ENCODE measurements at places on chromosomes 2 and 18.

GRCh38 chr2:54867457-54867856, 144.0 kb downstream of the EML6 start:
- DNase-seq: no peak

GRCh38 chr2:99708231-99708630, 218.4 kb upstream of the REV1 start:
- no peak for DNase-seq

- DNase-seq: no peak
Measured at GRCh38 chr2:774436-774835, 97.2 kb upstream of the TMEM18 start.

- no peak for DNase-seq
Measured at GRCh38 chr2:26284132-26284531, 39.4 kb downstream of the HADHB start.

DNA sequence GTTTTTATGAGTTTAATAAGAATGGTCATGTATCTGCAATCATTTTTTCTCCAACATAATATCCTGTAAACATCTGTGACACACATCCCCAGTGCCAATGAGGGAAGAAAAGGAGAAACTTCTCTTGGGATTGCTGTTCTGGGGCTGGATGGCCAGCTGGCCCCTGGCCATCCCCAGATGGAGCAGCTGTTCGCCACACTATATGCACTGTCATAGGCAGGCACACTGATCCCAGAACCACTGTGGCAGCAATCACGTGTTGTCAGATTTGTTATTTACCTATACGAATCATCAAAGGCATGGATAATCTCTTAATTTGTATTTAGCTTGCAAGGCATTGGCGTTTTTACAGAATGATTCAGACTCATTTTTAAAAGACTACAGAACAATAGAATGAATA, 167.6 kb upstream of the ACAA2 start:
- DNase-seq: no peak

DNA sequence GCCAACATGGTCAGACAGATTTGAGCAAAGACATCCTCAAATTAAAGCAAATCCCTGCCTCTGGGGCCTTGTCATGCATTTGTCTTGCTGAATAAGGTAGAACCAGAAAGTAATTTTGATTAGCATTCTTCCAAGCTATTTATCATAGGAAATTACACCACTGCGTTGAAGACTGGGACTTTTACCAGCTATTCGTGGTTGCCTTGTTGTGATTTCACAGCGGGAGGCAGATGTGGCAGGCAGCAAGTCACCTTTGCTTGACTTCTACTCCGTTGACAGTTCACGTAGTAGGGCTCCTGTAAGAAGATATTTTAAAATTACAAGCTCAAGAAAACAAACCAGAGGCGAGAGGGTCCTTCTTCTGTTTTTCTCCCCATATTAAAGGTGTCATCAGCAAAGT, 80.6 kb downstream of the EN1 start:
- DNase-seq: no peak

- DNase-seq: no peak
Measured at GRCh38 chr2:197615016-197615652, 60.3 kb downstream of the RFTN2 start.

GRCh38 chr18:75365254-75365629, 62.3 kb downstream of the SMIM21 start:
- no peak for DNase-seq

DNA sequence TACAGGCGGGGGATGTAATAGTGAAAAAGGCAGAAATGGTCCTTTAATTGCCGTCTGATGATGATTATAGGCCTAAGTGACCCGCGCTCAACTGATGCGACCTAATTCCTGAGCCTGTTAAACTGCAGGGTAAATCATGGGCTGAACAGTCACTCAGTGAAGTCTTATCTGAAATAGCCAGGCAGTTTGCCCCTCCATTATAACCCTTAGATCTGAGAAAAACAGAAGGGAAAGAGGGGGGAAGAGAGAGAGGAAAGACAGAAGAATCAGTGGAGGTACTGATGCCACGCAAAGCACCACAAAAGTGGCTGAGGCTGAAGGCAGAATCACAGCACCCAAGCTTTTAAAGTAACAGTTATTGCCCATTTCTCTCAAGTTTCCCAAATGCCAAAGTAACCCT, 73.1 kb upstream of the DNMT3A start:
- no peak for DNase-seq

All from T-helper 17 cell (primary cell).